ENCODE measurements at places on chromosomes 5 and 9.

DNA sequence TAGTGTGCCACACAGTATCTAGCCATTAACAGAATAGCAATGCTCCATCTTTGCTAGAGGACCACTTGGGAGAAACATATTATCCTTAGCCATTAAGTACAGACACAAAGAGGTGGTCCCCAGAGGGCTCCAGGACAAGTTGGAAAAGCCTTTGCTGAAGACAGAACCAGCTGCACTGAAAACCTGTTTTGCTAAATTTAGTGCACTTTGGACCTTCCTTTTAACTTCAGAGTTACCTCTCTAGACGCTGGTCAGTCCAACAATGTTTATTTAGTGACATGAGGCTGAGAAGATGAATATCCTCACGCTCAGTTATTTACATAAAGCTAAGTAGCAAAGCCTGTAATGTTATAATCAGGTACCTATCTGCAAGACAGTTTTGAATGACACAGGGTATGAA is 265.0 kb upstream of the ZNF608 start:
- no peak overlapping the region for H3K4me3 ChIP-seq
- H3K27ac ChIP-seq, result no peak overlapping the region
- no peaks in the 10 kb centered on the region for H3K36me3 ChIP-seq
- peaks cover 2% of the 10 kb centered on the region for H3K4me1 ChIP-seq
- no peak for DNase-seq

DNA sequence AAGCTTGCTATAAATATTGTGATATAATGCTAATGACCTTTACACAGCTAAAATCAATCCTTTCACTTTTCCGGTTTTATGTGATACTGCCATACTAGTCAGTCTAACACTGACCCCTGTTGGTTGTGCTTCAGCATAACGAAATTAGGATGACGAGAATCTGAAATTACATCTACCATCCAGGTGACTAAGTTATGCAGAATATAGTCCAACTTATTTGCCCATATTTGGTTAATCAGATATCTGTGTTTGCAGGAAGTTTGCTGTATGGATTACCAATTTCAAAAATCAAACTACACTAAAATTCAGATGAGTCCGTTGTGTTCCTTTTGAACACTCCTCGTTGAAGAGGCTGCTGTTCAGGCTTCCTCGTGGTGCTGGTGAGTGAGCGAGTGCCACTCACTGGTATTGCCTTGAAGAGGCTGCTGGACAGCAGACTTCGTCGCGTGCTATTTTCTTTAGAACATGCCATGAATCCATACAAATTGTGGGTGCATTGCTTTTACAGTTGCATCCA is 32.5 kb downstream of the TENT4A start:
- no peaks in the 10 kb centered on the region for H3K4me1 ChIP-seq
- H3K36me3 ChIP-seq, result peaks cover 54% of the 10 kb centered on the region
- no peak overlapping the region for H3K4me3 ChIP-seq

DNA sequence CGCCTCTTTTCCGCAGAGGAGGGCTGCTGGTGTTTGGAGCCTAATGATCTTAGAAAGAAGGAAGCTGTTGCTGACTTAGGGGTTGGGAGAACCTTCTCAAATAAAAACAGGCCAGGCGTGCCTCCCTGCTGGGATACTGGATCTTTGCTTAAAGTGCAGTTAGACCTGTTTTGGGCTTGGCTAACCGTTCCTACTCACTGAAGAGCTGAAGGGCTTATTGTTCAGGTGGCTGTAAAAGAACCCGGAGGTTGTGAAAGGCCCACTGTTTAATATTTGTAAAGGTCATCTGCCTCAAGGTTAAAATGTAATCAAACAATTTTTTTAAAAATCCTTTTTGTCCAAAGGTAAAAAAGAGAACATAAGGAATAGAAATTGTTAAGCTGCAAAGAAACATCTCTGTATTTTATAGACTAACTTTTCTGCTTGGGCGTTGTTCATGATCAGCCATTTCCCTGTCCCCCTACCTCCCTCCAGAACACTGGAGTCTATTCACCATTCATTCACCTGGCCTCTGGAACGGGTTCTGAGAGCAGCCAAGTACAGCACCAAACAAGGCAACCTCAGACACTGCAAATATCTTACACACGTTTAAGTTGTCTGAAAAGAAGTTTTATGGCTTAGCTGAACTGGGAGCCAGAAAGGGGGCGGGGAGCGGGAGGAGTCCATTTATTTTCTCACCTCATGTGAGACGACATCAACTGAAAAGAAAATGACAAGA is 18.6 kb upstream of the MTMR12 start:
- H3K27ac ChIP-seq, result no peak overlapping the region
- no peaks in the 10 kb centered on the region for H3K27me3 ChIP-seq
- no peak for DNase-seq
- no peak overlapping the region for H3K4me3 ChIP-seq

DNA sequence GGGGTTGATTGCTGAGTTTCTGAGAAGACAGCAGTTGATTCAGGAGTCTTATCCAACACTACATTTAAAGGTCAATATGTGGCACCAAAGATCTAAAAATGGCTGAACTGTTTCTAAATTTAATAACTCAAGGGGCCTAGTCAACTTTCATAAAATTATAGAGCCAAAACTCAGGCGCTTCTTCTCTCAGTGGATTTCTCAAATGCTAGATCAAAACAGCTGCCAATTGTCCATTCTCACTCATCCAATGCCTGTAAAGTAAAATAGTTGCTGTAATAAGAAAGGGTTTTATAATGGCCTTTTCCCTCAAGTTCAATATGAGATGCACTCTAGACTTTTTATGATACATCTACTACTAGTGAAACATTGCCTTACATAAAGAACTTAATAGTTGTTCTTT is 26.5 kb downstream of the ADAMTSL1 start:
- no peak overlapping the region for H3K4me3 ChIP-seq
- no peaks in the 10 kb centered on the region for H3K36me3 ChIP-seq
- H3K27ac ChIP-seq, result no peak overlapping the region
- H3K27me3 ChIP-seq, result no peaks in the 10 kb centered on the region
- no peak for DNase-seq

DNA sequence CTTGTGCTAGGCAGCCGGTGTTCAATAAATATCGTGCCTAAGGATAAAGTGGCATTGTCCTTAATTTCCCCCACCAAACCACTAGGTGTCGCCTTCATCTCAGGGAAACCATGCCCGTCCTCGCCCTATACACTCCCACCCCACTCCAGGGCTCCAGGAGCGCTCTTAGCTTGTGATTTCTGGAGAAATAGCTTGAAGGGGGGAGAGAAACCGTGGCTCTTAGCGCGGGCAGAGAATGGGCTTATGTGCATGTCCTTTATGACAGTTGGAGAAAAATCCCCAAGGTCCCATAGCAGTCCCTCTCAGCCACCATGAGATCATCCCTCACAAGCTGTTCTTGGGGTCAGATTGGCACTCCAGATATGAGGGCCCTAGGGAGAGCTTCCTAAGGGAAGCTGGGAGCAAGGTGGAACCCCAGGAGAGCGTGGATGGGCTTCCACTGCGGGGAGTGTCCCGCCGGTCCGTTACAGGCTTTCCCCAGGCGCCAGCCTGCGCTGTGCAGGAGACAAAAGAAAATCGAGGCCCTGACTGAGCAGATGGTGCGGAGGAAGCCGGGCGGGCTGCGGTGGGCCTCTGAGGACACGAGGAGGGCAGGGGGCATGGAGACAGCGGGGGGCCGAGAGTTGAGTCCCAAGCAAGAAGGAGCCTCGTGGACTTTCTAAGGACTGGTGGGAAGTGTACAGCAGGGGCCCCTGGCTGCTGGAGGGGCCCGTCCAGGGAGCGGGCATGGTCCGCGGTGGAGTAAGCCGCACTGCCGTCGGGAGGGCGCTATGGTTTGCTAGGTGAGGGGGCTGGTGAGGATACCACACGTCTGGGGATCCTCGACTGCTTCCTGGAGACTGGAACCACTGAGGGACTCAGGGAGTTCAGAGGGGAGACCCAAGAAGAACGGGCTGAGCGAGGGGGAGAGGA is 750 bp upstream of the NPR2 start:
- peak overlapping the region; percentile 28 for H3K4me3 ChIP-seq
- peak; percentile 93 for DNase-seq
- H3K36me3 ChIP-seq, result no peaks in the 10 kb centered on the region
- H3K27ac ChIP-seq, result peak overlapping the region; percentile 45

- peak; percentile 65 for DNase-seq
- H3K36me3 ChIP-seq, result no peaks in the 10 kb centered on the region
- H3K27ac ChIP-seq, result no peak overlapping the region
- H3K27me3 ChIP-seq, result no peaks in the 10 kb centered on the region
- no peak overlapping the region for H3K4me3 ChIP-seq
These were observed 66.9 kb downstream of the TMC1 start for GRCh38 chr9:72588336-72588735.

DNA sequence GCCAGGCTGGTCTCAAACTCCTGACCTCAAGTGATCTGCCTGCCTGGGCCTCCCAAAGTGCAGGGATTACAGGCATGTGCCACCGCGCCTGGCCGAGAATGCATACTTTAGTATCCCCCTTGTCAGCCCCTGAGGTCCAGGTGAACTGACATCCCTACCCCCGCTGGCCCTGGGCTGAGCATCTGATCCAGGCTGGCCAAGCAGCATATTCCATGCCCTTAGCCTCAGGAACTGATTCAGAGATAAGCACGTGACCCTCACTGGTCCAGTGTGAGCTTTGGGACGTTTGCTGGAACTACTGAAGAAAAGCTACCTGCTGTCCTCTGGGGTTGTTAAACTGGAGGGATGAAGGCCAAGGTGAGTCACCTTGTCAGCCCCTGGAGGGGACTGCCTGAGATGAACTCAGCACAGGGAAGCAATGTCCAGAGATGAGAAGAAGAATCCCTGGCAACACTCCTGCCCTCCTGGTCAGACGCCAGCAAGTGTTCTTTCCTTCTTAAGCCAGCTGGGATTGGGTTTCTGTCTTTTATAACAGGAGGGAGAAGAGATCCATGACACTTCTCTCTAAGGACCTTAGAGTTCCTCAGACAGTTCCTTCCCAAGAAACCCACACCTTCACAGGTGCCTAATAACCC is 59.1 kb upstream of the FBXW11 start:
- H3K27me3 ChIP-seq, result no peaks in the 10 kb centered on the region
- peaks cover 10% of the 10 kb centered on the region for H3K4me1 ChIP-seq
- DNase-seq, result peak; percentile 25
- H3K27ac ChIP-seq, result no peak overlapping the region

GRCh38 chr5:64869419-64869818 is 100.7 kb downstream of the CWC27 start:
- DNase-seq, result no peak
- no peaks in the 10 kb centered on the region for H3K36me3 ChIP-seq
- no peaks in the 10 kb centered on the region for H3K4me1 ChIP-seq
- H3K27me3 ChIP-seq, result no peaks in the 10 kb centered on the region
- no peak overlapping the region for H3K27ac ChIP-seq

DNA sequence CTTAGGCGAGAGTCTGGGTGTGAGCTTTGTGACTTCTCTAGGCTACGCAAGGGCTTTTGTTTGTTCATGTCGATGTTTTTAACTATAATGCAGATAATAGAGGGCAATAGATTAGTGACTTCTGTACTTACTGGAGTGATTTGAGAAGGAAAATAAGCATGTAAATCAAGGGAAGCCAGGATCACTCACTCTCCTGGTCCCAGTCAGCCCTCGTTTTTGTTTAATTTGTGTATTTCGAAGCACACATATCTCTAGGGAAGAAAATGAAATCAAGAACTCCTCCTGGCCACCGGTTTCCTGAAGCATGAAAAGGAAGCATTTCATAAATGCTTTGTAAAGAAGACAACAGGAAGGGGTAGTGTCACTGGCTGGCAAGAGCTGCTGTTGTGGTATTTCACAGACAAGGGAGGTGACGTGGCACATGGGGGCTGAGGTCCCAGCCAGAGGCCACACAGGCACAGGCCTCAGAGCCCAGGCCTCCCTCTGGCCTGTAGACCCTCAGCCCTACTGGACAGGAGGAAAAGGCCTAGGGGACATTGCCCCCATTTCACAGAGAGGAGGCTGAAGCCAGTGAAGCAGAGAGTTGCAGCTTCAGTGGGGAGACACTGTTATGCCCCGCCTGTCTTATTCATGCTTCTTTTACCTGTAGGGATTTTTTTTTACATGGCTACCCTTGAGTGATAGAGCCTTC is 34.1 kb downstream of the IRF1 start:
- H3K4me3 ChIP-seq, result no peak overlapping the region
- peak overlapping the region; percentile 59 for H3K27ac ChIP-seq
- no peaks in the 10 kb centered on the region for H3K27me3 ChIP-seq
- peak; percentile 66 for DNase-seq
- H3K4me1 ChIP-seq, result peaks cover 24% of the 10 kb centered on the region
- H3K36me3 ChIP-seq, result peaks cover 14% of the 10 kb centered on the region

Measured in muscle of leg (tissue), 16 donors.